ENCODE measurements at places on chromosomes 12 and 14. TPM values are rescaled to one million over a fixed set of nuclear protein-coding genes. Genes with fewer than 3 reads are reported as not detected.

DNA sequence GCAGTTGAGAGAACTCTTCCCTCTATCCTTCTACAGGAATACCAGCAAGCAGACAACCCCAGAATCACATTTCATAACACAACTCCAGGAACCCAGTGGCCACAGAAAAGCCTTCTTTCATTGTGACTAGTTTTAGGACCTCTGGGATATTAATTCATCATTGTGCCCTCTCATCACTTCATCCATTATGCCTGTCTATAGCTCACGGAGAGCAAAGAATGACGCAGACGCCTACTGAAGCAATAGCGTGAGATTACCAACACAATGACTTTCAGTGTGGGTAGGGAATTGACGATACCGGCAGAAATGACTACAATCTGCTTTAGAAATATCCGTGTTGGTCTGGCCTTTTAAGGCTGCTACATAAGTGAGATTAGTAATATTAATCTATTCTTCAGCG, 158.1 kb upstream of the FOXG1 start:
- DNase-seq = no peak

- DNase-seq = no peak
Measured at GRCh38 chr14:74963178-74963704, 7.8 kb upstream of the PGF start.

Gene SAMD4A
- 6.4 TPM for total RNA-seq

Gene RD3L
- not detected for total RNA-seq

- no peak for DNase-seq
Measured at GRCh38 chr12:60185060-60185459, 589.2 kb downstream of the SLC16A7 start.

Gene PTHLH
- total RNA-seq = not detected

Gene POLR3B
- total RNA-seq = 7.3 TPM

DNA sequence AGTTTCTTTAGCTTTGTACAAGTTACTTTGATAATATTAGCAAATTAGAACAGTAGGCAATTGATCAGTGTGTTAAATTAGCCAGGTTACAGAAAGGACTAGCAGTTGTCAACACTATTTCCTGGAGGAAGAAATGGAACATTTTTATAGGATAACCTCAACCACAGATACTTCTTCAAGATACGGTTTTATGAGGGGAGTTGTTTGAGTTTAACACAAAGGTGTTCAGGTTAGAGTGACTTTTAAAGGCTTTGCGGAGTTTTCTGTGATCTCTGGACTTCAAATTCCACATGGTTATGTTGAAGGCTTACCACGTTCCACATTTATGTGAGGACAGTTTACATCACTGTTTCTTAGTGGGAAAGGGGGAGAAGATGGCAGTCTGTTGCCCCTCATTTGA, 19.3 kb downstream of the YARS2 start:
- no peak for DNase-seq

GRCh38 chr12:132271755-132272092, 57.7 kb downstream of the GALNT9 start:
- no peak for DNase-seq

Gene KRT72
- total RNA-seq = not detected

GRCh38 chr12:51924551-51925319, 17.4 kb downstream of the ACVRL1 start:
- no peak for DNase-seq

Gene KCTD10
- 38.7 TPM for total RNA-seq

DNA sequence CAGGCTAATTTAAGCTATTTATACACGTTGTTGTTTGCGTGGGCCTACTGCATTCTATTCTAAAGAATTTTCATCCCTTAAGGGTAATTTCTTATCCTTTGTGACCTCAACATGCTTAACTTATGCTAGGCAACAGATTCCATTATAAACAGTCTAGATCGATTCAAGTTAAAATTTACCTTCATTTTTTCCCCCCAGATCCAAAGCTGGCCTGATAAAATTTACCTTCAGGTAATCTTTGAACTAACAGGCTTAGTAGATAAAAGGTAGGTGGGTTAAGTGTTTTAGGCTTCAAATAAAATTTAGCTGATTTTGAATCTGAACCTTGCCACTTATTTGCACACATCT, 389 bp upstream of the CCNB1IP1 start:
- no peak for DNase-seq

Data from activated B cell treated with CpG ODN at 0.5 μM for 24 hours (primary cell).